ENCODE measurements at places on chromosomes 7 and 10.

DNA sequence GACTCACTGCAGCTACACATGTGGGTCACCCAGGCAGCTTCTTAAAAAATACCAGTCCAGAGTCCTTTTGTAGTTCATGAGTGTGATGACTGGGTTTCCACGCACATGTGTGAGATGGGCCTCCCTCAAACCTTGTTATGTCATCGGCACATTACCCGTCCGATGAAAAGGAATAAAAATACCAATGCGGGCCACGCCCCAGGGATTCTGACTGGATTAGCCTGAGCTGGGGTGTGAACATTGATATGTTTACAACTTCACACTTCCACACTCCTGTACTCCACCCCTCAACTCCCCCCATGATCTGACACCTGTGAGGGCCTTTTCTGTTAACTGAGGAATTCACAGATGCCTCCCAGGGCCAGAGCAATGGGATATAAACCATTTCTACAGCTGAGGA lies 6.2 kb downstream of the SLC29A3 start:
- H3K4me3 ChIP-seq, result no peak overlapping the region
- H3K27me3 ChIP-seq, result no peaks in the 10 kb centered on the region
- H3K36me3 ChIP-seq, result peaks cover 18% of the 10 kb centered on the region
- H3K27ac ChIP-seq, result no peak overlapping the region
- H3K4me1 ChIP-seq, result no peaks in the 10 kb centered on the region

DNA sequence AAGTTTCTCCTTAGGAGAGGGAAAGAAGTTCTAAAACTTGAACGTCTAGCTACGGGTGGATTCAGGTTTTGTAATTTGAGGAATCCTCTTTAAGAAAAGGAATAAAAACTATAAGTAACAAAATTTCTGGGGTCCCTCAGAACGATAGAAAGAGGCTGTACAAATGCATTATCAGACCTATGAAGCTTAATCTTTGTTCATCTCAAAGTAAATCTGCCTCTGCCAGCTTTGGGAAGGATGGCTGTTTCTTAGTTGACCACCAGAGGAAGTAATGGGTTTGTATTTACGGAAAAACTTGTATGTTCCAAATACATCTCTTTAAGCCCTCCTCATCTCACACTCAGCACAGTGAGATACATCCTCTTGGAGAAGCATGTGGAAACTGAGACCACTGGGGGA lies 864 bp downstream of the PSTK start:
- H3K27ac ChIP-seq, result peak overlapping the region; percentile 90
- peak overlapping the region; percentile 88 for H3K4me3 ChIP-seq
- no peaks in the 10 kb centered on the region for H3K4me1 ChIP-seq
- no peaks in the 10 kb centered on the region for H3K27me3 ChIP-seq

- H3K36me3 ChIP-seq, result no peaks in the 10 kb centered on the region
- no peaks in the 10 kb centered on the region for H3K4me1 ChIP-seq
- no peak overlapping the region for H3K4me3 ChIP-seq
- no peak for DNase-seq
These were observed 45.0 kb upstream of the DPYSL4 start for GRCh38 chr10:132141526-132142395.

DNA sequence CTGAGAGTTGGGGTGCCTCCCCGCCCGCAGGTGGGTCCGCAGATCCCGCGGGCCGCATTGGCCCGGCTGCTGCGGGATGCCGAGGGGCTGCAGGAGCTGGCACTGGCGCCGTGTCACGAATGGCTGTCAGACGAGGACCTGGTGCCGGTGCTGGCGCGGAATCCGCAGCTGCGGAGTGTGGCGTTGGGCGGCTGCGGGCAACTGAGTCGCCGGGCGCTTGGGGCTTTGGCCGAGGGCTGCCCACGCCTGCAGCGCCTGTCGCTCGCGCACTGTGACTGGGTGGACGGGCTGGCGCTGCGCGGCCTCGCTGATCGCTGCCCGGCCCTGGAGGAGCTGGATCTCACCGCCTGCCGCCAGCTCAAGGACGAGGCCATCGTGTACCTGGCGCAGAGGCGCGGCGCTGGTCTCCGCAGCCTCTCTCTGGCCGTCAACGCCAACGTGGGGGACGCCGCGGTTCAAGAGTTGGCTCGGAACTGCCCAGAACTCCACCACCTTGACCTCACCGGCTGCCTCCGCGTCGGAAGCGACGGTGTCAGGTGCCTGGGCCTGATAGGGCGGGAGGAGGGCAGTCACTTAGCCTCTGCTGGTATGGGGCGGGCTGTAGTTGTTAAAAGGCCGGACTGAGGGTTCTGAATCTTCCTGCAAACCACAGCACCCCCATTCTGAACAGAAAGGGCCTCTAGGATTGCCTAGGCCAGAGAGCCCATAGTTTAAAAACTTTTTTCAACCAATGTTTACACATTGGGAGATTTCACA lies 1.3 kb downstream of the FBXL15 start:
- H3K4me1 ChIP-seq, result peaks cover 16% of the 10 kb centered on the region
- H3K36me3 ChIP-seq, result peaks cover 15% of the 10 kb centered on the region
- DNase-seq, result no peak
- H3K27ac ChIP-seq, result peak overlapping the region; percentile 86
- peak overlapping the region; percentile 92 for H3K4me3 ChIP-seq

- H3K4me3 ChIP-seq, result no peak overlapping the region
- H3K4me1 ChIP-seq, result no peaks in the 10 kb centered on the region
- H3K27me3 ChIP-seq, result no peaks in the 10 kb centered on the region
- DNase-seq, result no peak
These were observed 54.4 kb downstream of the GOLGA7B start for GRCh38 chr10:97904018-97904381.
